Cortex of kidney (tissue), 1 donor: ENCODE measurements at places on chromosomes 2 and 18.

DNA sequence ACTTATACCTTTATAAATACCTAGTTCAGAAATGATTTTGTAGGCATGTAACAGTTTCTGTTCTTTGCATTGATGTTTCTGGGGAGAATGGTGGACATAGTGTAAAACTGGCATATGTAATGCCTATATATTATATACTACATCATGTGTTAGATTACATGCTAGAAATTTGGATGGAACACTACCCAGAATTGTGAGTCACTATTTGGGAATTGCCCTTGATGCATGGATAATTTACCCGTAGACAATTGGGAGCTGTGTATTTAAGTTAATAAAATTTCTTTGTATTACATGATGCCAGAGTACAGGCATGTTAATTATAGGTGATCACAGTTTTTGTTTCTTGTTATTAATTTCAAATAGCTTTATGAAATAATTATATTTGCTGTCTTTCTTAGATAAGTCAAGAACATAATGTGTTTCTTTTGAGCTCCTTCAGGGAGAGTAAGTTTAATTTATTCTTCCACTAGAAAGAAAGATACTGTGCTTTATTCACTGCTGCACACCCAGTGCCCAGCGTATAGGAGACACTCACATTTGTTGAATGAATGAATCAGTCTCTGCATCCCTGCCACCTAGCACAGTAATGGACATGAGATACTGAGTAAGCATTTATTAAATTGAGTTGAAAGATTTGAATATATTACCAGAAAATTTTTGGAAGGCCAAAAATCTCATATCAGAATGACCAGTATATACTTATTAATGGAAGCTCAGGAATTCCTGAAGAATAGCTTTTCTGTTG, 16.9 kb downstream of the ACSL3 start:
- no peak for DNase-seq

GRCh38 chr2:219614076-219614860, 13.2 kb upstream of the SLC4A3 start:
- no peak for DNase-seq

- DNase-seq: no peak
Measured at GRCh38 chr18:71666481-71666880, 877.7 kb downstream of the CBLN2 start.

DNA sequence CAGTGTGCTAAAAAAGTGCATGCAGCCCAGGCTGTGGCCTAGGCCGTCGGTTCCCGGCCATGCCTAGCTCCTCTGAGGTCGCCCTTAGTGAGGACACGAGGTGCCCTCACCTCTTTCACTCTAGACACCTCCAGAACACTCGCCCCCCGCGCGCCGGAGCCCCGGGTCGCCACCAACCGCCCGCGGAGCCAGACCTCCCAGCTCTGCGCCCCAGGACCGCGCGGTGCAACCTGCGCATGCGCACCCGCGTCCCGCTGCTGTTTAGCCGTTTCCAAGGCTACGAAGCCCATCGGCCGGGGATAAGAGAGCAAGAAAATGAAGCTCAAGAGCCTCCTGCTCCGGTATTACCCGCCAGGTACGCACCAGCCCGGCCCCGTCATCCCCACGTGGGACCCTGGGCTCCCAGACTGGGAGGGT, at the start of gene DAW1:
Gene DAW1 (plus strand): TSS at position 257 of the 417 bp plus-strand sequence. CDS start 59 bp downstream, at position 316.
- no peak for DNase-seq

DNA sequence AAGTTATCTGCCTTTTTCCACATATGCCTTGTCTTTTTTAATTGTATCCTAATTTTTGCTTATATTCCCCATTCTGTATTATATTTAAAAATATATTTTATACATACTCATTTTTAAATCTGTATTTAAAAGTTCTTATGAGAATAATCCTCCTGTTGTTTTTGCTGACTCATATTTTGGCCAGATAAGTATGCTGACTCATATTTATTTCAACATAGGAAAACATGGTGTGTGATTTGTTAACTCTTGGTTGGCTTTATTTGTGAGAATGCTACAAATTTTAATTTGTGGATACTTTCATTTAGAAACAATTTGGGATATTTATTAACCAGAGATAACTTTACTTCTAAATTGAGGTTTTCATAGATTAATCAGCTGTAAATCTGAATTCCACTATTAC, 587.7 kb downstream of the CPS1 start:
- DNase-seq: no peak

DNA sequence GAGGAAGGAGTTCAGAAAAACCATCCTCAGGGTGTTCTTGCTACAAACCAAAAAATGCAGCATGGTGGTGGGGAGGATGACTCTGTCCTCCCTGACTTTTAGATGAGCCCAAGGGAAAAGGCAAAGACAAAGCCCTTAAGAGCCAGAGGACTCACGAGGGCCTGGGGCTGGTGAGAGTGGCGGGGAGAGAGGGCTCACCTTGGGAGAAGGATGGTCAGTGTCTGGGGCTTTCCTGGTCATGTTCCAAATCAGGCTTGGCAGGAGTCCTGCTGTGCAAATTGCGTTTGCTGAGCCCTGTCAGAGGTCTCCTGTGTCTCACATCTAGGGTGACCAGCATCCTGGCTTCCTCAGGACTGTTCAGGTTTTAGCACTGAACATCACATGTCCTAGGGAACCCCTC, 4.7 kb downstream of the UGT1A1 start:
- DNase-seq: no peak

DNA sequence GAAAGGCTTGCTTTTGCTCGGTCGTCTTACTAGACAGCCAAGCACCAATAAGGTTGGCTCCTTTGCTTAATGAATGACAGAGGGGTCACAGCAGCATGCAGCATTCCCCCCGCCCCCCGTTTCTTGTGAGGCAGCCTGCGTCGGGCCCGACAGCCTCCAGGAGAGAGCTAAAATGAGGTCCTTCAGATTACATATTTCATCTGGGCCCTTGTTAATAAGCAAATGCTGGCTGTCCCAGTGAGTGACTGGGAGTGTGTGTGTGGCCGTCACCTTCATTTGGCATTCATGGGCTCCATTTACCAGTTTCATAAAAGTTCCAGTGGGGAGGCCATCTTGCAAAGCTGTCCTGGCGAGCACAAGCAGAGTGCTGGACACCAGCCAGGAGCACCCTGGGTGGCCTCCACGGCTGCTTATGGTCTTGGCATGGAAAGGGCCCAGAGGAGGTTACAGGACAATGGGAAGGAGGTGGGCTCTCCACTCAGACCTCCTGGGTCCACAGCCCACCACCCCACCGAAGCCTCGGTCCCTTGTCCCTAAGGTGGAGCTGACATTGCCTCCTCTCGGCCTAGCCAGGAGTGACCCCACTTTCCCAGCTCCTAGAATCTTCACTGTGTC, 37.2 kb downstream of the ODC1 start:
- DNase-seq: no peak

- DNase-seq: no peak
Measured at GRCh38 chr2:37623406-37623805, 48.0 kb downstream of the CDC42EP3 start.

- no peak for DNase-seq
Measured at GRCh38 chr18:47543080-47543479, 291.6 kb upstream of the SKOR2 start.

DNA sequence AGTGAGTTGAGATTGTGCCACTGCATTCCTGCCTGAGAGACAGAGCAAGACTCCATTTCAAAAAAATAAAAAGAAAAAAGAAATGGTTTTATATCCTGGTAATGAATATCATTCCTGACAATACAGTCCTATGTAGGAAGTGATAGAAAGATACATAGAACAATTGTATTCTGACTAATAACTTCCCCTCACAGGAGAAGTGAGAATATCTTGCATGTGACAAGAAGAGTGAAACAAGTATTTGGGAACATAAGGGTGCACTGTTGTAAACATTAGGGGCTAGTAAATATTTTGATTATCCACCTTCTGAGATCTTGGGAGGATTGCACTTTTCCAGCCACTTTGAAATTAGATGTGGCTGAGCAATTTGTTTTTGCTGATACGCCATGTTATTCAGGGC, 40.7 kb downstream of the KLHL14 start:
- no peak for DNase-seq

DNA sequence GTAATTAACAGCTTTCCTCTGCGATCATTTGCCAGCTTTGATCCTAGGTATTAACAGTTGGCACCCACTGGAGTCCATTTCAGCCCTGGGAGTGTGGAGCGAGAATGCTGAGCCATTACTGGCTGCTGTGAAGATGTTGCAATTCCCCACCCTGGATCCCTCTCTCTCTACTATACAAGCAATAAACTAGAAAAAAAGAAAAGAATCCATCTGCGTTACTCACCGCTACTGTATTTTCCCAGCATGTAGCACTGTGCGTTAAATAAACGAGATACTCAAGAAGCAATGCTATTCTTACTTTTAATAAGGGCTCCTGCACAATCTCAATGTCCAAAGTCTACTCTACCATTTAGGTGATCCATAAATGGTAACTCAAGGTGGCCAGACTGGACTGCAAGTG, 8.5 kb downstream of the RTTN start:
- DNase-seq: no peak

DNA sequence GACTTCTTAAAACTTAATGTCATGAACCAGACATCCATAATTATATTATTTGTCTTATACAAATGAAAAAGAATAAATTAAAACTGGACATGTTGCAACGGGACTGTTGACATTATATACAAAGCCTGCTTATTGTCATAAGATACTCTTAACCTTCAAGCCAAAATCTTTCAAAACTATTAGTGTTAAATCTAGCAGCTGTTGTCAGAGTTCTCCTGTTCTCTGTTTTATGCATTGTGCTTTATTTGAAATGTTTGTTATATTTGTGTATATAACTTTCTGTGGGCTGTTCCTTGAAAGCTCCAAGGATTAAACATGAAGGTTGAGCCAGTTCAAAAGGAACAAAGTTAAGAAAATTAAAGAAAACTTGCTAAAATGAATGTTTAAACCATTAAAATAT, 335.5 kb upstream of the NT5C1B start:
- DNase-seq: no peak

GRCh38 chr2:107529146-107529545, 297.5 kb upstream of the RGPD4 start:
- no peak for DNase-seq

GRCh38 chr2:18924386-18924785, 335.0 kb upstream of the NT5C1B start:
- no peak for DNase-seq

DNA sequence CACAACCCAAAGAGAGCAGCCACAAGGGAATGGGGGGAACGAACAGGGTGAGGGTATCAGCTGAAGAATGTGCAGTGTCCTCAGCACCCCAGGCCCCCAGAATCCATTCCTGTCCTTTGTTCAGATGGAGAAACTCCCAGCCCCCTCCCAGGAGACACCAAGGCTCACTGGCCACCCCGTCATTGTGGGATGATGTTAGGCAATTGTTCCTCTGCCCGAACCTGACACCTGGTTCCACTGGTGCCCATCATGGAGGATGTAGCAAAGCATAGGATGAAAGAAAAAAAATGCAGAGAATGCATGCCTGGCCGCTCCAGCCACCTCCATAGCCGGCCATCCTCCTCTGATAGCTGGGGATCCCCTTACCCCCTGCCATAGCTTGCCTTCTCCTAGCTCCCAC, 197.3 kb upstream of the TWIST2 start:
- DNase-seq: no peak

GRCh38 chr2:183105402-183106134, 18.7 kb upstream of the NUP35 start:
- DNase-seq: no peak

DNA sequence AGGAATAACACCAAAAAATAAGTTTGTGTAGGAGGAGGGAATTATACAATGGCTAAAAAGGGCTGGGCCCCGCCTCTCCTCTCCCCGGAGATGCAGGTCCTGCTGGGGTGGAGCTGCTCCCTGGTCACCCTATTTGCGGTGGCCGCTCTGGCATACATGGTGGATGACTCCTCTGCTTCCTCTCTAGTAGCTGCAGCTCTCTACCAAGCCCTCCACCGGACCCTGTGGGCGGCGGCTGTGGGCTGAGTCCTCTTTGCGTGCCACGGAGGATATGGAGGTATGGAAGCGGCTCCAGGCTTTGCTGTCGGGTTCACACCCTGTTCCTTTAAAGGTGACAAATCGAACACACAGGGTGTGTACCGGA, 77.1 kb upstream of the SEC11C start:
- DNase-seq: no peak

DNA sequence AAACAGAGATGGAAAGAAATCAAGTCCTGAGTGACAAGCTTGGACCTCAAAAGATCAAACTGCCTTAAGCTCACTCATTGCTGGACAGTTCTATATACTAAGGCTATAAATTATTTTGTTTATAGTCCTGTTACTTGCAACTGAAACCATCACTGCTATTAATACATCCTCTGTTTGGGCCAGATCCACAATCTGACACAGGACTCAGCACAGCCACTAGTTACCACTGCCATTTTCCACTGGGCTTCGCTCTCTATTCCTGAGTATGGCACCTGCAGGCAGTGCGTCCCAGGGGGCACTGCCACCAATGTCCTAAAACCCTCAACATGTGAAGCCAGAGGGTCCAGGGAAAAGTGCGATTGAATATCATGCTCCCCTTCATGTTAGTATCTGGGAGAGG, 52.3 kb downstream of the CYP26B1 start:
- no peak for DNase-seq

GRCh38 chr2:190184460-190184859, 121.9 kb upstream of the MSTN start:
- DNase-seq: no peak

- DNase-seq: no peak
Measured at GRCh38 chr2:218130377-218130776, 4.5 kb downstream of the CXCR2 start.

GRCh38 chr2:236119003-236119402, 49.2 kb downstream of the GBX2 start:
- DNase-seq: no peak

- DNase-seq: no peak
Measured at GRCh38 chr2:96888072-96889011, 18.5 kb upstream of the SEMA4C start.

- no peak for DNase-seq
Measured at GRCh38 chr2:195575016-195575415, 82.0 kb upstream of the SLC39A10 start.

GRCh38 chr2:137000811-137001210, 235.5 kb downstream of the THSD7B start:
- DNase-seq: no peak

GRCh38 chr2:6652251-6652650, 213.5 kb downstream of the CMPK2 start:
- no peak for DNase-seq

- no peak for DNase-seq
Measured at GRCh38 chr2:194494401-194494800, 1162.6 kb upstream of the SLC39A10 start.

GRCh38 chr18:43934322-43934721, 657.0 kb upstream of the SYT4 start:
- no peak for DNase-seq
